ENCODE measurements at places on chromosomes 16 and 17.

GRCh38 chr16:35751191-35751941 lies 2292.0 kb downstream of the TP53TG3F start:
- no peak for DNase-seq

DNA sequence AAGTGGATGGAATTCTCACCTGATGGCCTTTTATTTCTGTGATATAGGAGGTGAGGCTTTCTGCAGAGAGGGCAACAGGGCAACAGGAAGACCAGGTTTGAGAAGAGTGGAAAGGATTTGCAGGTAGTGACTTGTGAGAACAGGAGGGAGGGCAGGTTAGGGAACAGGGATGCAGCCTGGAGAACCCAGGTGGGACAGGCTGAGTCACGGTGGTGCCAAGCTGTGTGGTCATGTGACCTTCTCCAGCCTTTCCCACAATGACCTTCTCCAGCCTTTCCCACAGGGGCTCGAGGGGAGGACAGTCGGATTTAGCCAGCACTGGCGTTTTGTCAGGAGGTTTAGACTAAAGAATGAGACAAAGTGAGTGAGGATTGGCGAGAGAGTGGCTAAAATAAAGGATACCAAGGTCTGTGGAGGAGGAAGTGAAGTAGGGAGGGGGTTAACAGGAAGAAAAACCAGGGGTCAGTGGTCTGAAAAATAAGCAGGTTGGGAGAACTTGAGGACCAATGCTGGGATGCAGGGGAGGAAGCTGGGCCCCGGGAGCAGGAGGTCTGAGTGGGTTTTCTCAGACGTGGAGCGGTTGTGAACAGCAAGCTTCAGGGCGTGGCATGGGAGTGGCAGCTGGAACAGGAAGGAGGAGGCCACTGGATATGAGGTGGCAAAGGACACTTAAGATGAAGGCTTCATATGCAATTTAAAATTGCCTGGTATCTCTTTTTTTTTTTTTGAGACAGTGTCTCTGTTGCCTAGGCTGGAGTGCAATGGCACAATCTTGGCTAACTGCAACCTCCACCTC lies 37.7 kb downstream of the DNAH2 start:
- no peak for DNase-seq

- no peak for DNase-seq
Measured at GRCh38 chr17:77892469-77893143, 65.9 kb upstream of the TNRC6C start.

DNA sequence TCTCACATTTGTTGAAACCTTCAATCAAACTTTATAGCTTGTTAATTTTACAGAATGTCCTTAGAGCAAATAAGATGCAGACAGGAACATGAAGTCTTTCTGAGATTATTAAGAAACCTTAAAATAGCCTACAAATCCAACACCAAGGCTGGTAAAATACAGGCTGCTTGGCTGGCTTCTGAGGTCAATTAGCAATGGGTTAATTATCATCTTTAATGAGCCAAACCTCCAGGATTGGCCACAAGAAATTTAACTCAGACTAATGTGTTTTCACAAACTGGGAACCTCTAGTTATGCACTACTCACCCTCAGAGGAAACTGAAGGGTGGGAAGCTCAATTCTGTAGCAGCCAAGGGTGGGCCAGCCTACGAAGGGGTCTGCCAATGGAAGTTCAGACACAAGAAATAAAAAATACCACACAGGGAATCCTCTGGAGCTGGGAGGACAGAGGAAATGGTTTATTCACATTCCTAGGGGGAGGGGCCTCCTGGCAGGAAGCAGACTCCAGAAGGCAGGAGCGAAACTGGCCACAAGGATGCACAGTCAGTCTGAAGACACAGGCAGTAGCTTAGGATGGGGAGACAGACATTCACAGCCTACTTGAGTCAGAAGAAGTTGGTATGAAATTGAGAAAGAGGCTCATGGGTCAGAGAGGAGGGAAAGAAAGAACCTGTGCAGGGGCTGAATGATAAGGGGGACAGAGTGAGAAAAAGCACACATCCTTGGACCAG lies 36.1 kb downstream of the HIC1 start:
- DNase-seq: no peak

- no peak for DNase-seq
Measured at GRCh38 chr17:34601416-34601815, 22.0 kb downstream of the TMEM132E start.

DNA sequence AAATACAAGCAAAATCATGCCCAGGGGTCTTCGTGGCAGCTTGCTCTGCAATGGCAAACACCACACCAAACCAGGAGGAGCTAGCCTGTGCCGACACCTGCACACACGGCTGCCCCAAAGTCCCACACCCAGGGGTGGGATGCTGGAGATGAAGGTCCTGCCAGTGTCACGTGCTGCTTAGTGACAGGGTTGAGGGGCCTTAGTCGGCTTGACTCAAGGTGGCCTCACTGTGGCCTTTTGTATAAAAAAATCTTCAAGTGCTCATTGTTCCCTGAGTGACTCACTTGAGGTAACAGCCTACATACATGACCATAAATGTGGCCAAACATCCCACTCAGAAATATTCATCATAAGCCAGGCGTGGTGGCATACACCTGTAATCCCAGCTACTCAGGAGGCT lies 7.3 kb downstream of the TRIM65 start:
- DNase-seq: no peak

GRCh38 chr17:74185571-74186185 lies 17.8 kb upstream of the RPL38 start:
- no peak for DNase-seq

DNA sequence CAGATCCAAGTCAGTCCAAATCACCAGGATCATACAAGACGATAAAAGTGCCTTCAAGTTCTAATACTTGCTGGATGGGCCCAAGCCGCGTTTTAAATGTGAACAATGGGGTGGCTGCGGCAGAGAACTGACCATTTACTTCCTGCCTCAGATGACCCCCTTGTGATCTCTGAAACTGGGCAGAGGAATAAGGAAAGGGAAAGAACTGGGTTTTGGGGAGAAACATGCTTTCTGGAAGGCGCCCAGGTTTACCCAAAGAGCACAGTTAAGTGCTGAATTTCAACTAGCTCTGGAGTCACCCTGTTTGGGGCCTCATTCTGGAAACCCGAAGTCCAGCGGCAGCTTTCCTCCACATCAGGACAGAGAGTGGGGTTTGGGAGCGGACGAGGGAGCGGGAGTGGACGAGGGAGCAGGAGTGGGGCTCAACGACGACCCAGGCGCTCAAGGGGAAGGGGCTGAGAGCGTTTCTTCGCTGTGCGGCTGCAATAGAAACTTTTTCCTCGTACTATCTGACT lies 1.6 kb downstream of the FAM20A start:
- no peak for DNase-seq

DNA sequence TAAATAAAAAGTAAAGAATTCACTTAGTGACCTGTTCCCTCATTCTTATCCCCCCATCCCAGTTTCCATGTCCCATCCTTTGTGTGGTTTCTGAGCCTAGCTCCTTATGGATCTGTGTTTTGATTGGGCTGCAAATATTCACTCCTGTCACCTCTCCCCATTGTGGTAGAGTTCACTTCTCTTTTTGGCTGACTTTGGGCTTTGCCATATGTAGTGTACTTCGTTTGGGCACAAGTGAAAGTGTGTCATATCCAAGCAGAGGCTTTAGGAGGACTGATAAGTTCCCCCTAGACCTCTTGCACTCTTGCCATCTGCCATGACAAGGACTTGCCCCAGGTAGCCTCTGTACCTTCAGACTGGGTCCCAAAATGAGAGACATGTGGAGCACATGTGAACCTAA lies 13.0 kb upstream of the DHRS7B start:
- no peak for DNase-seq

GRCh38 chr17:30922235-30923030 lies 688 bp downstream of the ADAP2 start:
- peak; percentile 8 for DNase-seq

GRCh38 chr16:84502581-84502980 lies 1.9 kb downstream of the MEAK7 start:
- no peak for DNase-seq

GRCh38 chr17:80352216-80352895 lies 62.6 kb upstream of the ENDOV start:
- DNase-seq: no peak

DNA sequence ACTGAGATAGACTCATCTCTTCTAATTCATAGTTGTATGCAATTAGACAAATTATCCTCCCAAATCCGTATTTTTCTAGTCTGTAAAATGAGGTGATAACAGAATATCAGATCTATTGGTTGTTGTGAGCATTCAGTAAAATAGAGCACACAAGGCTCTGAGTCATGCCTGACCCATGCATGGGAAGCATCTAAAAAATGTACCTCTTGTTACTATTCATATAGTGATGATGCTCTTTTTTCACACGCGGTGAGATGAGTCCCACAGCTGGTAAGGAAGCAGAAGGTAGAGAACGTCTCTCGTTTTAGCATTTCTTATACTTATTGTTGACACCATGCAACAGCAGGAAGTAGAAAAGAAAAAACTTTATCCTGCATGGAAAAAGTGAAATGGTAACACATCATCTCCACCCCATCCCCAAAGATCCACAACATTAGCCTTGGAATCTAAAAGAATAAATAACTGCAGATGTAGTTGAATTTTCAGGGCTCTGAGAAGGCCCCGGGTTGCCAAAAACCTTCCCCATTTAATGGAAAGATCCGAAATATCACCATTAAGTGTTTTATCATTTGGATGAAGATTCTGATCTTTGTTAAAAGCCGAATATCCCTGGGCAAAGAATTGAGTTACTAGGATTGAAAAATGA lies 215.6 kb downstream of the TMEM114 start:
- DNase-seq: no peak

DNA sequence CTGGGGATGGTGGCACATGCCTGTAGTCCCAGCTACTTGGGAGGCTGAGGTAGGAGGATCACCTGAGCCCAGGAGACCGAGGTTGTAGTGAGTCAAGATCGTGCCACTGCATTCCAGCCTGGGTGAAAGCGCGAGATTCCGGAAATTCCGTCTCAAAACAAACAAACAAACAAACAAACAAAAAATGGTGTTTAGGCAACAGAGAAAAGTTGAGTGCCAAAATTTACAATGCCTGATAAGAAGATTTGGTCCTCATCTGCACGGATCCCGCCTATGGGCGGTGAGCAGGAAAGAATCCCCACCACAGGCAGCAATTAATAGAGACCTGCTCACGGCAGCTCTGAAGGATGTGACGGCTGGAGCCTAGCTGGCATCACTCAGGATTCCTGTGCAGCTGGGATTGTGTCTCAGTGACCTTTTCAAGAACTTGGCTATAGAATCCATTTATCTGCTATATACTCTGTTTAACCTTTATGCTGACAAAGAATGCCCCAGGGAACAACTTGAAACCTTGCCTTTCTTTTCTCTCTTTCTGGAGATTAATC lies 14.0 kb upstream of the TEX2 start:
- no peak for DNase-seq

DNA sequence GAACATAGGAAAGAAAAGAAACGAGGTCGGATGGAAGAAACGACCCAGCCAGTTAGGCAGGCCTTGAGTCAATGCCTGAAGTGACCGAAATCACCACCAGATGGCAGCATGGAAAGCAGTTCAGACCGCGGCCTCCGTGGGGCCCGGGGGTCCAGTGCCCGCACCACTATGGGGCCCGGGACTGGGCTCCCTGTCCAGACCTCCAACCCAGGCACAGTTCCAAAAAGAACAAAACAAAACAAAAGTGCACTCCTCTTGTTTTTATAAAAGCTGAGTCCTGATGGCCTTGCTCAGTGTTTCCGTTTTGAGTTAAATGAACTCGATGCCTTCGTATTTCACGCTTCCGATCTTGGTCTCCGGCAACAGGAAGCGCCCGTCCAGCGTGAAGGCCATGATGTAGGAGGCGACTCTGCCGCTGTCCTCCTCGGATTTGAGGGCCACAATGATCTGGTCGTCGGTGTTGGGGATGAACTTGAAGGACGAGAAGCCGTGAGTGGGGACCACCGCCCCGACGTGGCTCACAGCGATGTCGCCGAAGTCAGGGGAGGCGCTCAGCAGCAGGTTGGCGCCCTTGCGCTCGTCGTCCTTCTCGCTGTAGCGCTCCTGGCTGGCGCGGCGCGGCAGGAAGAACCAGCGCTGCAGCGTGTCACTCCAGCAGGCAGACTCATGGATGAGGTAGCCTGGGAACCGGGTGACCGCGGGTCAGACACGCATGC lies 13.7 kb upstream of the LGALS3BP start:
- DNase-seq: peak; percentile 45

DNA sequence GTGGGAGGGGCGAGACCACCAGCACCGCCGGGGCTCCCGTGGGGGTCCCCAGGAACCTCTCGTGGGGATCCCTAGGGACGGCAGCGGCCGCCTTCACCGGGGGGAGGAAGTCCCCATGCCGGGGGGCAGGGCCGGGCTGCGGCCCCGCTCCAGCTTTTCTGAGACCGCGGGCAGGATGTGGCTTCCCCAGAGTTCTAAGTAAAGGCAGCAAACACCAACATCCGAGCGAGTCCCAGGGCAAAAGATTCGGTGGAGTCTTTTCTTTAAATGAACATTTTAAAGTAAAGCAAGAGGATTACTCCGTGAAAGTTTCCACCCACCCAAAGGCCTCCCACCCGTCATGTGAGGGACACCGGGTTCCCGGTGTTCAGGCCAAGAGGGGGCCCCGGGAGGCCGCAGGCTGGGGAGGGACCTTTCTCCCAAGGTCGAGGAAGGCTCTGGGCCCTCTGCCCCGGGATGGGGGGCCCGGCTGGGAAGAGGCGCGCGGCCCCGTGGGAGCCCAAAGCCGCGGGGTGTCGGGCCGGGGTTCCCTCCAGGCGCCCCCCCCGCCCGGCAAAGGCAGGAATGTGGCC lies 137.2 kb upstream of the RPH3AL start:
- peak; percentile 83 for DNase-seq

GRCh38 chr17:36730857-36731490 lies 129.6 kb downstream of the MRM1 start:
- no peak for DNase-seq

DNA sequence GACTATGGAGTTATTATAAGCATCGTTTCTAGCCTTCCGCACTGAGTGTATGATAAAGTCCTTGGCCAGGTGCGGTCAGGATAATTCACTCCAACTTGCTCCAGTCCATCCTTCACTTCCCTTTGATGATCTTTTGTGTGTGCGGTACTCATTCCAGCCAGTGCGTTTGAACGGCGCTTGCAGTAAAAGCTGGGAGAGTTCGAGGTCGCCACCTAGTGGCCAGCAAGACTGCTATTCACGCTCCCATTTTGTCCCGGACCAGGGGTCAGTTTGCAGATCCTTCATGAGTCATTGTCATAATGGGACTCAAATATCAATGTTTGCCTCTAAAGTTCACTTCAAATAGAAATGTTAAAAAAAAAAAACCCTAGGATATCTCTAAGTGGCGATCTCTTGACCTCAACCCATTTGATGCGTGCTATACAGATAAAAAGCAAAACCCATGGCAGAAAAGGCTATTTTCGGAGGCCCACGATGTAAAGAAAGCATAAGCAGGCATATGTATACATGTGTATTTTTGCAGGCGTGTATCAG lies 417.1 kb downstream of the TMEM114 start:
- DNase-seq: peak; percentile 40

- DNase-seq: no peak
Measured at GRCh38 chr17:9230346-9230745, 209.0 kb downstream of the NTN1 start.

- DNase-seq: no peak
Measured at GRCh38 chr17:81845881-81846742, 11.3 kb upstream of the PPP1R27 start.

GRCh38 chr17:17275971-17276370 lies 5.1 kb downstream of the COPS3 start:
- no peak for DNase-seq
